ENCODE measurements at places on chromosomes 4 and X.
A peak's percentile ranks its signal among the peaks of the same experiment; 100 is the strongest.

- no peak for DNase-seq
These were observed 15.6 kb upstream of the CLDN24 start for GRCh38 chr4:183337833-183338232.

GRCh38 chrX:115650916-115651315, 89.9 kb downstream of the PLS3 start:
- DNase-seq: peak; percentile 17

- DNase-seq: no peak
These were observed 283.8 kb upstream of the ARSJ start for GRCh38 chr4:114263233-114263632.

- DNase-seq: no peak
These were observed 65.8 kb downstream of the PDLIM5 start for GRCh38 chr4:94517492-94517891.

DNA sequence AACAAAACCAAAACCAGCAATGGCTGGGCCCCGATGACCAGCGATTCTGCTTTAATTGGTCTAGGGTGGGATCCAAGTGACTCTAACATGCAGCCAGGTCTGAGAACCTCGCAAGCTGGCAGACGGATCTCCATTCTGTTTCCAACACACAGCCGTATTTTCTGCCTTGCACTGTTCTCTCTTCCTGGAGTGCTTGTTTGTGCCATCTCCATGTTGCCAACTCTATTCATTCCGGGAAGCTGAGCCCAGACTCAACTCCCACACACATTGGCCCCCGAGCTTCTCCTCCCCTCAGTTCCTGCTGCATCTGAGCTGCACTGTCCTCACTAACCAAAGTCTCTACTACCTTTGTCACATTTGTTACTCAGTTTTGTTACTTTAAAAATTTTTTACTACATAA, 35.6 kb downstream of the GEMIN8 start:
- DNase-seq: no peak

- no peak for DNase-seq
These were observed 39.8 kb downstream of the TRAPPC11 start for GRCh38 chr4:183698909-183699308.

- DNase-seq: no peak
These were observed at the start of gene CLIC2 for GRCh38 chrX:155334486-155335336. CLIC2 (minus strand) TSS chrX:155334614; CDS start chrX:155334427, 187 bp downstream.

- no peak for DNase-seq
These were observed 105.3 kb upstream of the SPRY1 start for GRCh38 chr4:123291329-123291728.

GRCh38 chr4:111946800-111947199, 198.5 kb upstream of the FAM241A start:
- DNase-seq: no peak

DNA sequence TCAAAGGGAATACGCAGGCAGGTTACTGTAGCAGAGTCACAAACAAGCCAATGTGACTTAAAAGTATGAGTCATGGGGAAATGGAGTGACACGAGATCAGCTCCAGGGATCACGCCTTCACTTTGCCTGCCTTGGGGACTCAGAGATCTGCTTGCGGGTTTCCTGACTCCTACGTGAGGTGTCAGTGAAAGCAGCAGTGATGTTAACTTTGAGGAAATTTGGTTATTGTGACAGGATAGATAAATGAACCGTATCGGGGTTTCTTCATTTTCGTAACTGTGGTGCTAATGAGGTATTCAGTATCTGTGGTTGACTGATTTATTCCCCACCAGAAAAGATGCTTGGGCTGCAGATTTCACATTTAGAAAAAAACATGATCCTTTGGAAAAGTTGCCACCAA, 383.3 kb upstream of the ZFP42 start:
- no peak for DNase-seq

DNA sequence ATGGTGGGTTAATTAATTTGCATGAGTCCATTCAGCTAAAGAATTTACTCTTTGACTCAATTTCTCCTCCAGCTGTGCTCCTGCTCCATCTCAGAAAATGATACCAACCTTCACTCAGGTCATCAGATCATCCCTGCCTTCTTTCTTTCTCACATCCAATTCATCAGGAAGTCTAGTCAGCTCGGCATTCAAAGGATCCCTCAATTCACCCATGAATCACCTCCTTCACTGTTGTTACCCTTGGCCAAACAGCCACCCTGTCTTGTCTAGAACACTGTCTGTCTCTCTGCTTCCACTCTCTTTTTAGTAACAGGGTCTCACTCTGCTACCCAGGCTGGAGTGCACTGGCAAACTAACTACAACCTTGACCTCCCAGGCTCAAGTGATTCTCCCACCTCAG, 337.4 kb upstream of the SFRP2 start:
- DNase-seq: no peak

GRCh38 chr4:29536745-29537144, 1183.4 kb upstream of the PCDH7 start:
- no peak for DNase-seq

DNA sequence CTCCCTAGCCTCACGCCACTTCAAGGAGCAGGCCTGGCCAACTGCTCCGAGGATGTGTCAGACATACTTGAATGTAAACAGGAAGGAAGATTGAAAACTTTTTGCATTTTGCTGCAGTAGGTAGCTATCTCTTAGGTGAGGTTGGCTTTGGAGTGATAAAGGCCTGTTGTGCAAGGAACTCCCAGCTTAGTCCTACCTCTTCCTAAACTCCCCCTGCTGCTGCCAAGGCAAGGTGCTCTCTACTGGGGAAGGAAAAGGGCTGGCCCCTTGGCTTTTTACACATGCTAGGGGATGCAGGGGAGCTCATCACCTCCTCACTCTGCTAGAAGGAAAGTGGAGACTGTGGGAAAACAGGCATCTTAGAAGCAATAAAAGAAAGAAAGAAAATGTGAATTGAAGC, 10.7 kb upstream of the BRS3 start:
- DNase-seq: no peak

GRCh38 chrX:7159149-7159861, 11.4 kb upstream of the PUDP start:
- no peak for DNase-seq

GRCh38 chr4:62528874-62529273, 1328.7 kb downstream of the ADGRL3 start:
- no peak for DNase-seq

DNA sequence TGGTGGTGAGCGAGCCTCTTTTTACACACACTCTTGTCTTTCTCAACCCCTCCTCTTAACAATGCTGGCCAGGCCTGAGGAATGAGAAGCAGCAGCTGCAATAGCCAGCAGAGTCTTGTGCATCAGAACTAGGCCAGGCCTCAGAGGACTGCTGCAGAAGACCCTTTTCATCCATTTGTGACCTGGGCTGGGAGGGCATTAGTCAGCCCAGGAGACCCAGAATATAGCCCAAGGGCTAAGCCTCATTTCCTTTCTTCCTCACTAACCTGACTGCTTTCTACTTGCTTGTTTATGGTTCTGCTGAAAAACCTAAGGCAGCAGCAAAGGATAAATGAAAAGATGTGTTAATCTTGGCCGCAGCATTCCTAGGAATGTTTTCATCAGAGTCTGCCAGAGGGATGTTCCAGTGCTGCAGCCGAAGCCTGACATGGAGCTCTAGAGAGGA, 254.7 kb upstream of the AR start:
- DNase-seq: no peak

GRCh38 chr4:183636923-183637322, 22.1 kb downstream of the RWDD4 start:
- no peak for DNase-seq

DNA sequence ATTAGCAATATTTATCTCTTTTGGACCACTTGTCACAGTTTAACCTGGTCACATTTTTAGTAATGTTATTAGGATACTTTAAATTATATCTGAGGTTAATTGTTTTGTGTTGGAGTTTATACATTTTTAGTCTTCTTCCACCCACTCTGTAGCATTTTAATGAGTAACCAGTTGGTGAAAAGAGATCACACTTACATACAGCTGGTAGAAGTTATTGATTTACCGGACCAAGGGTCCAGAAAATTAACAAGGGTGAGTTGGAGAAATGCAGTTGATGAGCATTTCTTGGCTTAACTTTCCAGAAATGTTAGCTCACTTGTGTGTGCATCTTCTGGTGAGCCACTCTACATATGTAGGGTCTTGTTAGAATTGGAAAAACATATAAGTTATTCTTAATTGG, 219.6 kb downstream of the GRXCR1 start:
- no peak for DNase-seq

GRCh38 chrX:25083661-25084060, 67.9 kb upstream of the ARX start:
- no peak for DNase-seq

DNA sequence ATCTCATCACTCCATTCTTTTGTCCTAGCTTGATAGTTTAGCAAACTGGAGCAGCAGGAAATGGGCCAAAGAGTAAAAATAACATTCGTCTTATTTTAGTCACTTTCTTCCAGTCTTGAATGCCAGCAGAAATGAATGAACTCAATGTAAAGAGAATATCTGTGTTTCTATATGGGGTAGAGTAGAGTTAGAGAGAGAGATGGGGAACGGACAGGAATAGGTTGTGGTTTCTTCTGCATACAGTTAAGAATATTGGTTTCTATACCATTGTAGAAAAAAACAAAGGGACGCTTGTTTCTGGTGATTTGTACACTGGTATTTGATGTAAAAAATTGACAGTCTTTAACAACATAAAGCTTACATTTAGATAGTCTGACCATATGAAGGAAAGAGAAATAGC, 8.9 kb downstream of the GPR174 start:
- no peak for DNase-seq

- DNase-seq: peak; percentile 19
These were observed 367.8 kb downstream of the GASK1B start for GRCh38 chr4:157804986-157805385.
